ENCODE measurements at places on chromosomes 4 and X.
A peak's percentile ranks its signal among the peaks of the same experiment; 100 is the strongest.

GRCh38 chrX:47960406-47960805 lies 43.4 kb downstream of the ZNF182 start:
- DNase-seq, result no peak

- DNase-seq, result no peak
Observed at GRCh38 chr4:85028910-85029309, 62.4 kb upstream of the WDFY3 start.

GRCh38 chrX:100070334-100070849 lies 339.7 kb downstream of the PCDH19 start:
- no peak for DNase-seq

DNA sequence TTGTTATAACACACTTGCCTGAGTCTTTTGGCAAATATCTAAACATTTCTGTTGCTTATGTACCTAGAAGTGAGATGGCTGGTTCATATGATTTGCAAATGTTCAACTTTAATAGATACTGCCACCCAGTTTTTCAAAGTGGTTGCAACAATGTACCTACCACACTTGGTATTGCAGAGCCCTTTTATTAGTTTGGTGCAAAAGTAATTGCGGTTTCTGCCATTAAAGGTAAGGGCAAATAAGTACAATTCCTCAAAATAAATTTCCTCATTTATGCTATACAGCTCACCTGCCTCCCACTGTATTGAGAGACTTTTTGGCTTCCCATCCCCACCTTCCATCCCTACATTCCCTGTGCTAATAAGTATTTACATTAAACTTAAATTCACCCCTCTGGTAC lies 47.7 kb upstream of the COL25A1 start:
- no peak for DNase-seq

DNA sequence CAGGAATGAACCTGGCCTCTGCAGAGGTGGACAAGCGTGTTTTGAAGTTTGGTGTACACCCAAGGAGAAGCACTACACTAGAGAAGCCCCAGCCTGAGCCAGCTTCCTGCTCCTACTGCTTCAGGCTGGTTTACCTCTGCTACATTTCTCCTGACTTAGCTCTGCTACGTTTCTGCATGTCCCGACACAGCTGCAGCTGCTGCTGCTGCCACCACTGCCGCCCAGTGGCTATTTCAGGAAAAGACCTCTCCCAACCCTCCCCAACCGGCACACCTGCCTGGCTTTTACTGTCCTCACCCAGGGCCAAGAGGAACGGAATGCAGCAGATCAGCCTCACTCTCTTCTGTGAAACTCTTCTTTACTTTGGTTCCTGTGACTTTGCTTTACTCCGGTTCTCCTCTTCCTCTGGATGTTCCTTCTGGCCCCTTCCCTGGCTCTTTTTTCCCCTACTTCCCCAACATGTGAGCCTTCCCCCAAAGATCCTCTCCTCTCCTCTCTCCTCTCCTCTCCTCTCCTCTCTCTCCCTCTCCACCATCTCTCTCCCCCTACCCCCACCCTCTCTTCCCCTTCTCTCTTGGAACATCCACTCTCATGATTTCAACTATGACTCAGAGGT lies 3.1 kb upstream of the P2RY4 start:
- DNase-seq, result peak; percentile 0

DNA sequence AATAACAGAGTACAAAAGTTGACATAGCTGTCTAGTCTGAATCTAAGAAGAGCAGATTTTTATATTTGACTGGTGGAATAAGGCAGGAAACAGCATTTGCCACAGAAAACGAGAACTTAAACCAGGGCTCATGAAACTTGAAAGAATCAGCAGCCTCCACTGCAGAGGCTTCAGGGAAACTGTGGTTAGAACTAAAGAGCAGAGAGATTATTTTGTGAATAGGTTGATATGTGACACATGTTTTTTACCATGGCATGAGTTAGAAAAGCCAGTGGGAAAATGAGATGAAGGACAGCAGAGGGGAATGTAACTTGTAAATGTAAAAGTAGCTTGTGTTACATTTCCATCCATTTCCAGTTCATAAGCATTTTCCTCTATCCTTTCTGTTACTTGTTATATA lies 63.7 kb upstream of the CAMK2D start:
- DNase-seq, result peak; percentile 9

GRCh38 chr4:183437452-183437851 lies 7.0 kb upstream of the CDKN2AIP start:
- no peak for DNase-seq

DNA sequence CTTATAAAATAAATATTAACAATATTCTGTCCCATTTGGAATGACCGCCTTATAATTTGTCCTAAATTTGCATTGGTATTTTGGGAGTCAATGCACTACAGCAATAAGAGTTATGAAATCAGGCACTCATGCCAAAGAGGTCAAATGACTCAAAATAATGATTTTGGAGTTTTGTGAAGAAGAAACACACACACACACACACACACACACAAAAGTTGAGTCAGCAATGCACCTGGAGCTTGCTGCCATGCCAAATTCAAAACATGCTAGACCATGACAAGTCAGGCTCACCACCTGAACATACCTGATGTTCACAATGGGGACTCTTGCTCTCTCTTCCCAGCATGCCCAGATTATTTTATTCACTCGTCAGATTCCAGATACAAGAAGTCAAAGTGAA lies 56.7 kb downstream of the PROM1 start:
- no peak for DNase-seq

- no peak for DNase-seq
Observed at GRCh38 chrX:3184176-3184930, 143.1 kb downstream of the ARSF start.

DNA sequence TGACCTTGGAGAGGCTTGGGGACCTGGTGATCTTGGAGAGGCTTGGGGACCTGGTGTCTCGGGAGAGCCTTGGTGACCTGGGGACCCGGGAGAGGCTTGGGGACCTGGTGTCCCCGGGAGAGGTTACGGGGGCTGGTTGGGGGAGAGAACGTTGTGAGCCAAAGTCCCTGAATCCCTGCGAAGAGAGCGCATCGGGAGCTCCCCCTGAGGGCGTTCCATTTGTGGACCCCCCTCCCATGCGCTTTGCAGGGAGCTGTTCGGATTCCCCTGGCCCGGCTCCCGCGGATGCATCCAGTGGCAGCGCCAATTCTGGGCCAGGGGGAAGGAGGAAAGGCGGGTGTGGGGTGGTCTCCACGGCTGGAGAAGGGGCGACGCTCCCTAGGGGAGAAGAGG lies 13.3 kb downstream of the SHOX start:
- DNase-seq, result no peak

- no peak for DNase-seq
Observed at GRCh38 chrX:39688576-39689375, 409.0 kb downstream of the BCOR start.

GRCh38 chrX:115372152-115372551 lies 82.6 kb downstream of the LUZP4 start:
- DNase-seq, result no peak

DNA sequence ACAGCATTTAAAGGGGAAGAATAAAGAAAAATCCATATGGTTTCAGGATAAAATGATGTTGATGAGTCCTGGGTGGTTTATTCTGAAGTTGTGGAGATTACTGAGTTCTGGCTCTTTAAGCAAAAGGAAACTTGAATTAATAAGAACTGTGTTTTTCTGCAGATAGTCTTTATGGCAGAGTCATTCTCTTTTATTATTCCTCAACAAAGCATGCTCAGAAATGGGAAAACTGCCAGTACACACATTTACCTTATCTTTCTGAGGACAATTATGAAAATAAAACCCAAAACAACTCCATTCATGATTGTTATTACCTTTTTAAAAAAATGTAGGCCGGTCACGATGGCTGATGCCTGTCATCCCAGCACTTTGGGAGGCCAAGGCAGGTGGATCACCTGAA lies 58.5 kb downstream of the ADD1 start:
- DNase-seq, result no peak

GRCh38 chr4:14096396-14096965 lies 469.0 kb upstream of the BOD1L1 start:
- DNase-seq, result no peak

DNA sequence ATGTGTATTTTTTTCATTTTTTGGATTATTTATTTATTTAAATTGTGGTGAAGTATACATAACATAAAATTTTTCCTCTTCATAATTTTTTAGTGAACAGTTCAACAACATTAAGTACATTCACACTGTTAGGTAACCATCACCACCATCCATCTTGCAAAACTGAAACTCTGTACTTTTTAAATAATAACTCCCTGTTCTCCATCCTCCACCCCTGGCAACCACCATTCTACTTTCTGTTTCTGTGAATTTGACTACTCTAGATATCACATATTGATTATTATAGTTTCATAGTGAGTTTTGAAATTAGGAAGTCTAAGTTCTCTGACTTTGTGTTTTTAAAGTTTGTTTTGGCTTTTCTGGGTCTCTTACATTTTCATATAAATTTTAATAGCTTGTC lies 89.3 kb upstream of the STX18 start:
- DNase-seq, result no peak

GRCh38 chrX:136488706-136489105 lies 959 bp downstream of the BRS3 start:
- DNase-seq, result no peak

GRCh38 chrX:18630934-18631333 lies 41.0 kb downstream of the RS1 start:
- DNase-seq, result no peak

- DNase-seq, result no peak
Observed at GRCh38 chrX:18203631-18204030, 17.1 kb downstream of the BEND2 start.

DNA sequence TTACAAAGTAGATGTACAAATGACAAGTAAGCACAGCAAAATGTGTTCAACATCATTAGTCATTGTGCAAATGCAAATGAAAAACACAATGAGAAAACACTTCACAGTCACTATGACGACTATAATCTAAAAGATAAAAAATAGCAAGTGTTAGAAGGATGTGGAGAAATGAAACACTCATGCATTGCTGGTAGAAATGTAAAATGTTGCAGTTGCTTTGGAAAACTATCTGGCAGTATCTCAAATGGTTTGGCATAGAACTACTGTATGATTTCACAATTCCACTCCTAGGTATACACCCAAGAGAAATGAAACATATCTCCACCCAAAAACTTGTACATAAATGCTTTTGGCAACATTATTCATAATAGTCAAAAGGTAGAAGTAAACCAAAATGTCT lies 459.7 kb upstream of the TRAM1L1 start:
- DNase-seq, result no peak

DNA sequence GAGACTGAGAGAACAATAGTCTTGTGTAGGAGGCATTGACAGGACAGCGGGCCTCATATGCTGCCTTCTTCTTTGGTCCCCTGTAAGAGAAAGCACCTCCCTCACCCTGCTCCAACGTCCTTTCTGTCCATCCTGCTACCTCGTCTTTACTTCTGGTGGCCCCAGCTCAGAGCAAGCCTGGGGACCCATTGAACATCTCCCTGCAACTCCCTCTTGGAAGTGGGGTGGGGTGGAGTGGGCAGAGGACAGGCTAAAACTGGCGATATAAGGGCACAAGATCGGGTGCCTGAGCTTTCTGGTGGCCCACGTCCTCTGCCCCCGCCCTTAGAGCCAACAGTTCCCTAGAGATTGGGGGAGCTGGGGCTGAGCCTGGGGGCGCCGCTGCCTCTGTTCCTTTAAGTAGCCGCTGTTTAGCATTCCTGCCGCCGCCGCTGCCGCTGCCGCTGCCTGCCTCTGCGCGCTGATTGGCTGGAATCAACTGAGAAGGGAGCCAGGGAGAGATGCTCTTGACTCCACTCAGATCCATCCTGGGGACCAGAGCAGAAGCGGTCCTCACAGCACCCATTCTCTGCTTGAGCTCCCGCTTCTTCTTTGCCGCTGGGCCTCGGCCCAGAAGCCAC lies at the start of gene DLG3:
Gene DLG3 (plus strand): TSS at position 510 of the 620 bp plus-strand sequence. CDS start 367 bp downstream, outside the sequence.
- DNase-seq, result peak; percentile 24

- DNase-seq, result peak; percentile 73
Observed at GRCh38 chr4:109648266-109648996, 54.8 kb downstream of the CASP6 start.

DNA sequence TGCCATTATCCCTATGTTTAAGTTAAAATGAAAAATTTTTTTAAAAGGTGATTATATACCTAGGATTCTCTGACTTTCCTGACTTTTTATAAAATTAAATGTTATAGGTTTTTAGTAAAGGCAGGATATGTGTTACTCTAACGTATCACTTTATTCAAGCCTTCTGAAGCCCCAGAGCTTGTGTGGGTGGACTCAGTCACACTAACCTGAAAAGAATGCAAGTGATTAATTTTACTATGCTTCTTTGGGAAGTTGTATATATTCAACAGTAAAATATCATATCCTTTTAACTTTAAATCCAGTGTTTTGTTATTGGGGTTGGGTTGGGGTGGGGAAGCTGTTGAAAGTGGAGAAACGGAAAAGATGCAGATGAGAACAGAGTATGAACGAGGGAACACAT lies 22.8 kb downstream of the PDLIM3 start:
- no peak for DNase-seq

GRCh38 chr4:155506745-155507144 lies 130.0 kb upstream of the MAP9 start:
- DNase-seq, result no peak

GRCh38 chrX:97628326-97628725 lies 744.6 kb downstream of the RPA4 start:
- no peak for DNase-seq

- no peak for DNase-seq
Observed at GRCh38 chrX:131789664-131790063, 233.4 kb upstream of the STK26 start.
